ENCODE measurements at places on chromosomes 16 and 17. TPM values are rescaled to one million over a fixed set of nuclear protein-coding genes. Genes with fewer than 3 reads are reported as not detected.
A peak's percentile ranks its signal among the peaks of the same experiment; 100 is the strongest.

Gene KIF2B
- not detected for total RNA-seq

GRCh38 chr17:74151551-74152315 is 51.7 kb upstream of the RPL38 start:
- no peak for DNase-seq

- DNase-seq: no peak
These were observed 15.5 kb downstream of the HIC1 start for GRCh38 chr17:2070241-2071023.

DNA sequence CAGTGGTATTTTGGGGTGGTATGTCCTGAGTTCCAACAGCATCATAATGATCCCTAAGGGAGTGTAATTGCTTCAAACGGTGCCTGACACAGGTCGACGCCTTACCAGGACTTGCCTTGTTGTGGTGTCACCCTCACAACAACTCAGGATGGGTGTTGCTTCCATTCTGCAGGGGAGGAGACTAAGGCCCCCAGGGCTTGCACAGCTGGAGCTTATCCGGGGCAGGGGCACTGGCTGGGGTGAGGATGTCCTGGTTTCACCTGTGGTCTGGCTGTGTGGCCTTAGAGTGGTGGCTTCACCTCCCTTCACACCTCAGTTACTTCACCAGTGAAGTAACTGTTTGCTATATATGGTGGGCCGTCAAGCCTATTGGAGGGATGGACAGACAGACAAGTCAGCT is 23.3 kb downstream of the LLGL2 start:
- DNase-seq: no peak

DNA sequence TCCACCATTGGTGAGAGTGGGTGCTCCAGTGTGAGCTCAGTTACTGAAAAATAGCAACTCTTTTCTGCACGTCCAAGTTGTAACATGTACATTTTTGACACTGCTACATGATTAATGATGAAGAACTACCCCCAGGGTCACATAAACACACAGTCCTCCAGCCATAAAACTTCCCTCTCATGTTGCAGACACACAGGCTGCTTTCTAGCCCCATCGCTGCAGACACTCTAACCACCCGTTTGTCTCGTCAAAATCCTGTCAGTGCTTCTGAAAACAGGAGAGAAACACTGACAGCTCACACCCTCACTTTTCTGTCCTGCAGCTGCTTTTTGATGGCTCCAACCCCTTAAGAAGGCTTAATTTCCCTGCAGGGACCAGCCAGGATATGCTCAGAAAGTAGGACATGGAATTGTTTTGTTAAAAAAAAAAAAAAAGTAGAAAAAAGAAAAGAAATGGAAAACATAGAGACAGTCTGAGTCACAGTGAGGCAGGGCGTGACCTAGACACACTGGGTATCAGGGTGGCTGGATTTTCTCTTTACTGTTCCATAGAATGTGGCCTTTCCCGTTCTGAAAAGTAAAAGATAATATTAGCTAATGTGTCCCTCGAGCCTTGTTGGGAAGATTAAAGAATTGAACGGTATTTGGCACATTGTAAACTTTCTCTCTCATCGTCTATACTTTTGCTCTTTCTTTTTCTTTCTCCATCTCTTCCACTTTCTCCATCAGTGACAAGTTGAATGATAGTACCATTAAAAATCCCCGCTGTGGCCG is 20.7 kb upstream of the CCL5 start:
- DNase-seq: no peak

DNA sequence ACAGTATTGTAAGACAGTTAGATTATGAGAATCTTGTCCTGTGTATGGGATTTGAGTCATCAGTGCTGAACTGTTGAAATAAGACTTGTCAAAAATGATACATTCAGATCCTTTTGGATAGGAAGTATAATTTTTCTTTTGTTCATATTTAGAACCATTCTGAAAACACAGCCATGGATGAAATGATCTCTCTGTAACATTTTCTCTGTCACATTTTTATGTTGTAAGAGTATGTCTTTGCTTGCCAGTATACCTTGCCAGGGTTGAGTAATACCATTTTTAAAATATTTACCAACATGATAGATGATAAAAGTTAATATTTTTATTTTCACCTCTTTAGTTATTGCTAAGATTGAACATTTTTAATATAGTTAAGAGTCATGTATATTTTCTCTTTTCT is 45.0 kb downstream of the NSRP1 start:
- DNase-seq: no peak

Gene TMEM238L
- not detected for total RNA-seq

- DNase-seq: no peak
These were observed 41.5 kb downstream of the TK2 start for GRCh38 chr16:66508248-66508913.

Gene HOXB4
- 0.09 TPM for total RNA-seq

Gene CFDP1
- 47.2 TPM for total RNA-seq

Gene RNF43
- total RNA-seq: 6.7 TPM

GRCh38 chr17:933312-934073 is 46.1 kb downstream of the NXN start:
- no peak for DNase-seq

DNA sequence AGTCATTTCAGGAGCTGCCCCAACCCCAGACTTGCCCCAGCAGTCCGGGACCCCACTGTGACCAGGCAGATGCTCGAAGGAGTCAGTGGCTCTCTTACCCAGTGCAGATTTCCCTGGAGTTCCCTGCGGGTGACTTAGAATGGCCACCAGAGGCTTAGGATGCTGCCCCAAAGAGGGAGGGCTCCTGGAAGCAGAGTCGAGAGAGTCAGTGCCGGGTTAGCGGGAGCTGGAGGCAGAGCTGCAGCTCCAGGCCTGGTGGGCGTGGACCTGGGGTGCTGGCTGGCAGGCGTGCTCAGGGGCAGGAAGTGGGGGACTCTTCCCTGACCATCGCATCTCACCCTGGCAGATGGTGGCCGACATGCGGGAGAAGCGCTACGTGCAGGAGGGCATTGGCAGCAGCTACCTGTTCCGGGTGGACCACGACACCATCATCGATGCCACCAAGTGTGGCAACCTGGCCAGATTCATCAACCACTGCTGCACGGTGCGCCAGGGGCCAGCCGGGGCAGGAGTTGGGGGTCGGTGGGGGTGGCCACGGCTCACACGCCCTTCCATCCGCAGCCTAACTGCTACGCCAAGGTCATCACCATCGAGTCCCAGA is 1.6 kb upstream of the HSD3B7 start:
- DNase-seq: no peak

Gene SCN4A
- 0.09 TPM for total RNA-seq

Gene KRTAP29-1
- not detected for total RNA-seq

DNA sequence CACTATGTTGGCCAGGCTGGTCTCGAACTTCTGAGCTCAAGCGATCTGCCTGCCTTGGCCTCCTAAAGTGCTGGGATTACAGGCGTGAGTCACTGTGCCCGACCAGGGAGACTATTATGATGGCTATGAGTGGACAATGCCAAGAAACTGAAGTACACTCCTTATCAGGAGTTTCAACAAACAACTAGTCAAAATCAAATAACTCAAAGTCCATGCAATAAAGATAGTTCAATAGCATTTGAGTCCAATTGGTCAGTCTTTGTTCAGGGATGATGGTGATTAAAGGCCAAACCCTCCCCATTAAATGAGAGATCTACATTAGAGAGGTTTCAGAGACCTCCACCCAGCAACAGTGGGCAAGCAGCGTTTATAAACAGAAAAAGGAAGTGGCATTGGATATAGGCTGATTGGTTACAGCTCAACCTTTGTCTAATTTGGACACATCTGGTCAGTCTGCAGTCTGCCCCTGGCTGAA is 8.0 kb downstream of the CHST5 start:
- no peak for DNase-seq

GRCh38 chr17:65332375-65332774 is 195.2 kb downstream of the RGS9 start:
- DNase-seq: no peak

GRCh38 chr16:30447512-30448226 is 2.0 kb upstream of the SEPHS2 start:
- DNase-seq: no peak

Gene PRSS21
- total RNA-seq: not detected

- DNase-seq: no peak
These were observed 15.7 kb upstream of the RNF222 start for GRCh38 chr17:8413328-8413727.

DNA sequence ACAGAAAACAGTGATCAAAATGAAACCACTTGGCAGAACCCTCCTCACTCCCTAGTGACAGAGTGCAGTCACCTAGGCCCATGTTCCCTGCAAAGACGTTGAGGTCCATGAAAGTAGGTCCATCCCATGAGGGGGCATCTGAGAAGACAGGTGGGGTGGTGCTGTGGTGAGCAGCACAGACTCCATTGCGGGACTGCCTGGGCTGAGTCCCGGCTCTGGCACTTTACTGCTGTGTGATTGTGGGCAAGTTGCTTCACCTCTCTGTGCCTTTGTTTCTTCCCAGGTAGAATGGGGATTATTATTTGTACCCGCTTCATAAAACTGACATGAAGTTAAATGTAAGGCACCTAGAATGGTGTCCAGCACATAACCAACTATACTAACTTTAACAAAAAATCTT is 23.5 kb upstream of the RHOT1 start:
- no peak for DNase-seq

DNA sequence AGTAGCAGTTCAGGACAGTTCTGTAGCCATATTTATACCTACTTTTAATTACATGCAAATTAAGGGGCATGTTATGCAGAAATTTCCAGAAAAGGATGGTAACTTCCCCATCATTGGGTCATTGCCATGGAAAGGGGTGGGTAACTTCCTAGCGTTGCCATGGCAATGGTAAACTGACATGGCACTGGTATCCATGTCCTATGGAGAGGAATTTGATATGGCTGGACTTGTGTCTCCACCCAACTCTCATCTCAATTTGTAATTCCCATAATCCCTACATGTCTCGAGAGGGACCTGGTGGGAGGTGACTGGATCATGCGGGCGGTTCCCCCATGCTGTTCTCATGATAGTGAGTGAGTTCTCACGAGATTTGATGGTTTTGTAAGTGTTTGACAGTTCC is 35.6 kb upstream of the CACNG4 start:
- no peak for DNase-seq

DNA sequence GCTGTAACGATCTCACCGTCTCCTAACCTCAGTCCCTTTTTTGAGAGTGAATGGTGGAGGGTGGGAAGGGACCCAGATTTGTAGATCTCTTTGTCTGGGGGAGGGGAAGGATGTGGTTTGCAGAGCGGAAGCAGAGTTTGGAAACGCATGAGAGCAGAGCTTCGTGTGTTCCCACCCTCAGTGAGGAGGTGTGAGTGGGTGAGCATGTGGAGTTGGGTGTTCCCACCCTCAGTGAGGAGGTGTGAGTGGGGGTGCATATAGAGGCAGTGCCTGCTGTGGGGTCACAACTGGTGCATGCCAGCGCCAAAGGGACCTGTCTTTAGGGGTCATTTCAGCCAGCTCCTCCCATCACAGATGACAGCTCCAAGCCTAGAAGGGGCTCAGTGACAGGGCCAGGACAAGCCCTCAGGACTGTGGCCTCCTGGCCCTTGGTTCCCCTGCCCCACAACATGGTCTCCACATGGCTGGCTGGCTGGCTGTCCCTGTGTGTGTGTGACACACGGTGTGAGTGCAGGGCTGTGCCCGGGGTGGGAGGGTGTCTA is 1.8 kb upstream of the CISD3 start:
- no peak for DNase-seq

GRCh38 chr17:45584092-45585036 is 93.8 kb upstream of the PLEKHM1 start:
- DNase-seq: peak; percentile 73

DNA sequence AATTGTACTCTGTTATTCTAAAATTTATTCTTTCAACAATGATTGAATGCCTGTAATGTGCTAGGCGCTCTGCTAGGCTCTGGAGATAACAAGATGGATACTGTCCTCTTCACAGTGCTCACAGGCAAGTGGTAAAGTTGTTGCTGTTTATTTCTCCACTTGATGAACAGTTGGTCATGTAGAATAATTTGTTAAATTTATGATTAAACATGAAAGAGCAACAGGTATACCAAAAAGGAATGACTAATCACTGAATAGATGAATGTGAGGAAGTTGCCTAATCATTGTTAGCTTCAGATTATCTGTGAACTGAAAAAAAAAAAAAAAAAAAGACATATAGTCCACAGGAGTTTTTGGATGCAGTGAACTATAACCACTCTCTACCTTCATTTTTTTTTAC is 62.3 kb downstream of the NFATC3 start:
- no peak for DNase-seq

GRCh38 chr16:55954906-55955305 is 79.7 kb upstream of the CES5A start:
- no peak for DNase-seq

DNA sequence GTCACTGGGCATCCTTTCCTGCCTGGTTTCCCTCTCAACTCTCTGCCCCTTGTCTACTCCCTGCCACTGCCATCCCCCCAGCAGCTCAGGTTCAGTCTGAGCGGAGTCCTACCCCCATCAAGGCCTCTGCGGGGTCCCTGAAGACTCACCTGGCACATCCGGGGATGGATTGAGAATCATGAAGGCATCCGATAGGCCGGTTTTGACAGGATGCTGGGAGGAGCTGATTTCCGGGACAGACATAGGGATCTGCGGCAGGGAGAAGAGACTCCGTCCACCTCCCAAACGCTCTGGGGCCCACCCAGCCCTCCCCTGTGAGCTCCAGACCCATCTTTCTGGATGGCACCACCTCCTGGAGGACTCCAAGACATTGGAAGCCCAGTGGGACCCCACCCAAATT is 45.7 kb downstream of the PLXDC1 start:
- DNase-seq: no peak

- DNase-seq: no peak
These were observed 158.5 kb downstream of the PPM1E start for GRCh38 chr17:58913971-58914769.

Gene CYGB
- total RNA-seq: 5.6 TPM

DNA sequence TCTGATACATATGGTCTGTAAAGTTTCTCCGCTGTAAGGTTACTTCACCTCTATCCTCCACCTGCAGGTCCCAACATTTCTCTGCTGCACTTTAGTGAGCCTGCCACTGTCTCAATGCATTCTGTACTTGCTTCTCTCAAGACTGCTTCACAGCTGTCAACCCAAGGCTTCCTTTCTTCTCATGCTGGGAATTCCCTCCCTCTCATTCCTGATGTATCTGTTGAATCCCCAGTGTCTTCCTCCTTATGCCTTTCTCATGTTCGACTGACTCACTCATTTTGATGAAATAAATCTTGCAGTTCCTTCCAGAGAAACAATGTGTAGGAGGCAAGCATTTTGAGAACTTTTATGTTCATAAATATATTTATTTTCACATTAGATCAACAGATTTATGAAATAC is 288.3 kb downstream of the CNTNAP4 start:
- DNase-seq: no peak

GRCh38 chr16:2857451-2858244 is at the start of gene PRSS22:
PRSS22 (minus strand) TSS chr16:2858170; CDS start chr16:2858104, 66 bp downstream.
- DNase-seq: no peak

- DNase-seq: no peak
These were observed 47.3 kb downstream of the BRIP1 start for GRCh38 chr17:61815863-61816503.

- DNase-seq: no peak
These were observed 864.0 kb downstream of the KCNJ2 start for GRCh38 chr17:71033336-71033735.

Measured in cerebellum (tissue), 4 donors.